ENCODE measurements at places on chromosomes 16 and 17.

GRCh38 chr17:19939993-19940721, 37.5 kb downstream of the AKAP10 start:
- DNase-seq = no peak

DNA sequence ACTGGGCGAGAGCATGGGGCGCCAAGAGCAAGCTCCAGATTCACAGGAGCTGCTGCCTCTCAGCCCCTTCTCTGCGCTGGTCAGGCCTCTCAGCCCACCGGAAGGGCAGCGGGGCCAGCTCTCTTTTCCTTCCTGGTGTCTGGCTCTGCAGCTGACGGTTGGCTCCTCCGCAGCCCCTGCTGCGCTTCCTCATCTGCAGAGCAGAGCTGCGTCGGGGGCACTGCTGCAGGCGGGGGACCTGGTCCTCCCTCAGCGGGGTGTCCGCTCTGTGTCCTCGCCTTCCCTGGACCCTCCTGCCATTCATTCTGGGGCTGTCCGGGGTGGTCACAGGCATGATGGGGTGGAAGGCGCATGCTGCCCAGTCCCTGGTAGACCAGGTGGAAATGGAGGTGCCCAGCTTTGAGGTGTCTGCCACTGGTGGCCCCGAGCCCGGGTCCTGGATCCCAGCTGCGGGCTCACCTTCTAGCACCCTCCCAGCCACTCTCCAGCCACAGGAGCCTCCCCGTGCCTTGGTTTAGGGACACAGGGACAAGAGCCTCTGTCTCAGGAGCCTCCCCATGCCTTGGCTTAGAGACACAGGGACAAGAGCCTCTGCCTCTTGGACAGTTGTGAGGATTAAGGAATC, 84.8 kb downstream of the IRF8 start:
- DNase-seq = no peak

- no peak for DNase-seq
These were observed 994 bp downstream of the IGFBP4 start for GRCh38 chr17:40443988-40444899.

GRCh38 chr17:44840936-44841335, 6.7 kb upstream of the HIGD1B start:
- no peak for DNase-seq

- DNase-seq = no peak
These were observed 41.2 kb upstream of the HAPSTR1 start for GRCh38 chr16:9050102-9050830.

Measured in NCI-H2171 treated with DMSO at 0.1 percent for 48 hours (cell line).